ENCODE measurements at places on chromosomes 1 and 21. TPM values are rescaled to one million over a fixed set of nuclear protein-coding genes. Genes with fewer than 3 reads are reported as not detected.

Gene TFF3
- total RNA-seq = 3.6 TPM

Gene PLPP3
- 132 TPM for total RNA-seq

Gene SASS6
- total RNA-seq = 12.3 TPM

Gene S100A8
- 23.5 TPM for total RNA-seq

Gene RABIF
- 5.1 TPM for total RNA-seq

Gene SLC1A7
- total RNA-seq = 148 TPM

Gene DISP1
- 12.0 TPM for total RNA-seq

Gene MAN1C1
- 29.9 TPM for total RNA-seq

Gene TNFRSF8
- not detected for total RNA-seq

Gene FAM43B
- total RNA-seq = 2.0 TPM

Gene LRRC3
- total RNA-seq = 3.4 TPM

Gene PRKAA2
- 32.7 TPM for total RNA-seq

Gene NR1I3
- total RNA-seq = not detected

Gene MPL
- total RNA-seq = 0.93 TPM
